ENCODE measurements at places on chromosomes 6 and 20.

DNA sequence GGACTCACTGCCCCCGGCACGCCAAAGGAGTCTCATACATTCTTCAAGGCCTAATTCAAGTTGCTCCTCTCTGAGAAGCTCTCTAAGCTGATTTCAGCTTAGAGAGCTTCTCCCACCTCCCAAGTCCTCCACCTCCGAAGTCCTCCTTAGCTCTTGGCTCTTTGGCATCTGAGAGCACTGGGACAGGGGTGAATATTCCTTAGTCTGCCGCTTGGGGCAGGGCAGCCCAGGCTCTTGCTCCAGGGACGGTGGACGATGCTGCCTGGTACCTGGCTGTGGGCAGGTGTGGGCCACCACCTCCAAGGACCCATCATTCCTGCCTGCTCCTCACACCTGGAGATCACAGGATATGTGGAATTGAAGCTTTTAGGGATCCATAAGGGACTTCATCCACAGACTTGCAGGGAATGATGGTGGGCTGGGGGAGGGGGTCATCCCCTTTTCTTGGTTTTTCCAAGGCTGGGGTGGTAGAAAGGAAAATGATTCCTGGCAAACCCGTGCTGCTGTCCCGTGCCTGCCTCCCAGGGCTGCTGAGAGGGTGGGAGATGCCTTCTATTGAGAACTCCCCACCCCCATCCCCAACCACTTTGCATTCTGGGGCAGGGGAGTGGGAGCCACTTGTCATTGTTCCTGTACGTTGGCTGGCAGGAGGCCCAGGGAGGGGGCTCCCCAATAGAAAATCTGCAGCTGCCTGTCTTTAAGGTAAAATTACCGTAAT lies 57.4 kb downstream of the ARHGAP40 start:
- DNase-seq = peak; percentile 18

DNA sequence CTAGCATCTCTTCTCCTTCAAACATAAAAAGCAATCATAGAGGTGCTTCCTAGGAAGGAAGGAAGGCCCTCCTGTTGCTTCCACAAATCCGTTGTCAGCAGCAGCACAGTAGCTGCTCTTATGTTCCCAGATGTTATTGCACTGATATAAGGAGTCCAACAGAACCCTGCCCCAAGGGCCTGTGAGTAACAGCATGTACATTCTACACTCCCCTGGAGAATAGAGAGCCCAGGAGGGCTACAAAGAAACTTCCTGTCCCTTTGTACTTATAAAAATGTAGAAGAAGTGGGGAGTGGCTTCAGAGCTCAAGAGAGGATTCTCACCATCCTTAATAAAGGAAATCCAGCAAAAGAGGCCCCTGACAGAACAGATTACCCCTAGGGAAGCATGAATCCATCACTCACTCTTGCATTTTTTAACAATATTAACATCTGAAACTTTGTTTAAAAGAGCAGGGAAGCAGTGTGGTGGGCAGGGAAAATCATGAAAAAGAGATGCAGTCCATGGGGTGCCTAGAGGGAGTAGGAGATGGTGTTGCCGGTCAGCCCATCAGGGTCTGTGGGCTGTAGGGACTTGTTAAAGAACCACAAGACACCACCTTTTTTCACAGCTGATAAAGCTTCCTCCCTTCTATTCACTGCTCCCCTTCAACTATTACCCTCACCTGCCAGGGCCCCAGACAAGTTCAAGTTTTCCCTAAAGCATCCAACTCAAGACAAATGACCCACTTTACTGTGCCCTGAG lies 104.5 kb upstream of the ADGRF1 start:
- no peak for DNase-seq

DNA sequence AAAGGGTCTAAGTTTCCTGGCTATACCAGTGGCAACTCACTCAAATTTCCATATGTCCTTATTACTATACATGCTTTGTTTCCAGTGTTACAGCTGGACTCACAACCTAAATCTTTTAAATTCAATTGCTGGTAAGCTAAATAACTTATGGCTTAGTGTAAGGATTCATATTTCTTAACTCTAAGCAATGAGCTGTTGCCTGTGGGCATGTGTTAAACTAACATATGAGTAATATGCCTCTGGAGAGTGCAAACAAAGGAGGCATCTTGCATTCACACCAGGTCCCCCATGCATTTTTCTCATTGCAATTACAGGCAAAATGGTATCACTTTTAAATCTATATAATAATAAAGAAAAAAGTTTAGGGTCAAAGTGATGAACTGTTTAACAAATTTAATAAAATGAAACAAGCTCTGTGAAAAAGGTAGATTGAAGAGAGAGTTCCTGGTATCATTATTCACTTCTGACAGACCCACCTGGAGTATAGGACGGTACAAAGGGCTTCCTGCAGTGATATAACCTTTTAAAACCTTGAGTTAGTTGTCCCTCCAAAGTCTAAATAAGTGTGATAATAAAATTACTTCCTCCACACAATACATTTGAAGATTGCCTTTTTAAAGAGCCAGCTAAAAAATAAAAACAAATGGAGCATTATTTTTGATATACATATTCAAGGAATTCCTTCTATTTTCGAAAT lies 57.6 kb upstream of the HMGCLL1 start:
- no peak for DNase-seq

DNA sequence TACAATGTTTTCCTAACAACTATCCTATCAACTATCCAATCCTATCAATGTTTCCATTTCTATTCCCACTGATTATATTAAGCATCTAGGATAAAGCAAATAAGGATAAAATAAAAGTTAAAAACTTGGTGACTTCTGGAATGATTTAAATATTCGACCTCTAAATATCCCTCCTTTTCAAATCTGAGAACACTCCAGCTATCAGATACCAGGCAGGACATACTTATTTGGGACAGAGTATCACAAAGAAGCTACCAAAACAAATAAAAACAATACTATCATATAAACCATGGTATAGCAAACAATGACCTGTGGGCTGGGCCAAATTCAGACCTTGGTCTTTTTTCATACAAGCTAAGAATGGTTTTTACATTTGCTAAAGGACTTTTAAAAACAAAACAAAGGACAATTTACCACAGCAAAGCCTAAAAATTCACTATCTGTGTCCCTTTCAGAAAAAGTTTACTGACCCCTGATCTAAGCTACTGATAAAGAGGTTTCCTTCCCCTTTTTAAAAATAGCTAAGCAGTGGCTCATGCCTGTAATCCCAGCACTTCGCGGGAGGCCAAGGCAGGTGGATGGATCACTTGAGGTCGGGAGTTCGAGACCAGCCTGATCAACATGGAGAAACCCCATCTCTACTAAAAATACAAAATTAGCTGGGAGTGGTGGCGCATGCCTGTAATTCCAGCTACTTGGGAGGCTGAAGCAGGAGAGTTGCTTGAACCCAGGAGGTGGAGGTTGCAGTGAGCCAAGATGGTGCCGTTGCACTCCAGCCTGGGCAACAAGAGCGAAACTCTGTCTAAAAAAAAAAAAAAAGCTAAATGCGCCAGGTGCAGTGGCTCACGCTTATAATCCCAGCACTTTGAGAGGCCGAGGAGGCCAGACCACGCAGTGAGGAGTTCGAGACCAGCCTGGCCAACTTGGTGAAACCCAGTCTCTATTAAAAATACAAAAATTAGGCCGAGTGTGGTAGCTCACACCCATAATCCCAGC lies 6.0 kb downstream of the NUP153 start:
- DNase-seq = no peak

DNA sequence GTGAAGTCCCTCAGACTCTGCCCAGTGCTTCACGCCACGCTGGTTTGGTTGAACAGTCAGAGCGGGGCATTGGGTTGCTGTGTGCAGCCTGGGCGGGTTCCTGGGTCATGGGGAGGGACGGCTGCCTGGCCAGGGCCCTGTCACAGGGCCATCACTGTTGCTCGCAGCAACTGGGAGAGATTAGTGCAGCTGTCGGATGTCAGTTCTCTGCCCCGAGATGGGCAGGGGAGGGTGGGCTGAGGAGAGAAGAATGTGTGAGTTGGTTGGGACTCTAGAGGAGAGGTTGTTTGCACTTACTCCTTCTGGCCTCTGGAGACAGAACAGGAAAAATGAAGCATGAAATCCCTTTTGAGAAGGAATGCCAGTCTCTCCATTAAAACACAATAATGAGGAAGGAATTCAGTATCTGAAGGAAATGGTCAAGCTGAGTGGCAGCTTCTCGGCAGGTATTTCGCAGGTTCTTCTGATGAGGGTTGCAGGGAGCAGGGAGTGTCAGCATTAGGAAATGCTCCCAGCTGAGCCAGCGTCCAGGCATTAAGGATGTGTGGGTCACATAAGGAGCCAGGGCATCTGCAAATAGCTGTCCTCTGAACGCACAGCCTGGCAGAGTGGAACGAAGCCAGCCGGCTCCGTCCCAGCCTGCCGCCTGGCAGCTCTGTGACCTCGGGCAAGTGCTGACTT lies 95.9 kb downstream of the SSR1 start:
- no peak for DNase-seq

- no peak for DNase-seq
Observed at GRCh38 chr6:14811775-14812428, 434.0 kb upstream of the JARID2 start.

- no peak for DNase-seq
Observed at GRCh38 chr20:2798814-2799213, 1.6 kb downstream of the CPXM1 start.

- DNase-seq = no peak
Observed at GRCh38 chr20:60371384-60371783, 413.2 kb downstream of the CDH26 start.

GRCh38 chr6:50724381-50725124 lies 11.2 kb downstream of the TFAP2D start:
- DNase-seq = no peak

- DNase-seq = no peak
Observed at GRCh38 chr20:37523012-37523391, 2.0 kb downstream of the NNAT start.

GRCh38 chr20:41393705-41394066 lies 27.1 kb upstream of the EMILIN3 start:
- DNase-seq = no peak

- no peak for DNase-seq
Observed at GRCh38 chr20:57869951-57870315, 160.1 kb upstream of the PMEPA1 start.

- DNase-seq = no peak
Observed at GRCh38 chr6:131002661-131002980, 60.4 kb downstream of the EPB41L2 start.

- no peak for DNase-seq
Observed at GRCh38 chr6:113411011-113411410, 446.1 kb upstream of the MARCKS start.

DNA sequence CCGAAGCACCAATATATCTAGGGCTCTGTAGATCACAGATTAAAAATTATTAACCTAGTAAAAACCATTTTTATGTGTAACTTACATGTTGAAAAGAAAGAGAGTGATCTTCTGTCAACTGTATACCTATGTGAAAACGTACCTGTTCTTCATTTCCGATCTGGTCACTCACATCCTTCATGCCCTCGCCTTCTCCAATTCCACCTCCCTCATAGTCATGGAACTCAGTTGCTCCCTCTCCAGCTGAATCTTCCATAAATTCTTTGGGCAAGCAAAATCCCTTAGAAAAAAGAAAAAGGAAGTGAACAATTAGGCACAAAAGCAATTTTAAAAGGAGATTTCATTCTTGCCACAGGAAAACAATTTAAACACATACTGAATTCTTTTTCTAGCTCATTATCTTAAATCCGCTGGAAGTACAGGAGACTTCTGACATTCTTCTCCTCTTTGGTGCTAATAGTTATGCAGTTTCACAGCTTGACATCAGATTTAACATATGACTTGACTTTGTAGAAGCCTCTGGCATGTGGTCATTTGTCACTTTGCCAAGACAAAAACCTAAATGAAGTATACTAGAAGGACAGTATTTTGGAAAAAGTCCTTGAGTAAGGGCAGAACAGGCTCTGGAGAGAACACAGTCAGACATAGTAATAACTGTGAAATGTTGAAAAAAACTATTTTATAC lies 29.5 kb upstream of the LYRM2 start:
- no peak for DNase-seq

DNA sequence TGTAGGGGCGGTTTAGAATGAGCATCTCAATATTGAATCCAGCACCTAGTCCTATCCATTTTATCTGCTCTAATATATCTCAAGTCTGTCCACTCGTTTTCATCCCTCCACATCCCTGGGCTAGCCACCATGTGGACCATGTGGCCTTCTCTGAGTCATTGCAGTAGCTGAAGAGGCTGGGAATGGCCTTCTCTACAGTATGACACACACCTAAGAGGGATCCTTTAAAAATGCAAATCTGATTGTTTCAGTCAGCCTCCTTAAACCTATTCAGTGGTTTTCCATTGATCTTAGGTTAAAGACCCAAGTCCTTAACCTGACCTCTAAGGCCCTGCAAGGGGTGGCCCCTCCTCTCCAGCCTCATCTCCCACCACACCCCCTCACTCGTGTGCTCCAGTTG lies 9.4 kb downstream of the RING1 start:
- DNase-seq = no peak

DNA sequence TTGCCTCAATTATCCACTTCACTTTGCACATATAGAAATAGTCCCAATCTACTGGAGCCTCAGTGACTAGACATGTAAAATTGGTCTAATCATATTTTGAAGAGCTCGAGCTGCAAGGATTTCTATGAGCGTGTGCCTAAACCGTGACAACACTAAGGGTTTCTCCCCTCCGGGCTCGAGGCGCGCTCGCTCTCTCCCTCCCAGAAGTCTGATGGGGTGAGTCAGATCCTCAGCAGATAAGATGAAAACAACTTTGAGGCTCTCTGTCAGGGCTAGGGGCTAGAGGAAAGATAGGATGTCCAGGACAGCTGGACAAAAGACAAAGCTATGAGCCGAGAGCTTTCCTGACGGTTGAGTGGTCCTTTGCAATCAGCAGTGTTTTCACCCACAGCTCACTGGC lies 16.8 kb downstream of the GNAS-AS1 start:
- no peak for DNase-seq

DNA sequence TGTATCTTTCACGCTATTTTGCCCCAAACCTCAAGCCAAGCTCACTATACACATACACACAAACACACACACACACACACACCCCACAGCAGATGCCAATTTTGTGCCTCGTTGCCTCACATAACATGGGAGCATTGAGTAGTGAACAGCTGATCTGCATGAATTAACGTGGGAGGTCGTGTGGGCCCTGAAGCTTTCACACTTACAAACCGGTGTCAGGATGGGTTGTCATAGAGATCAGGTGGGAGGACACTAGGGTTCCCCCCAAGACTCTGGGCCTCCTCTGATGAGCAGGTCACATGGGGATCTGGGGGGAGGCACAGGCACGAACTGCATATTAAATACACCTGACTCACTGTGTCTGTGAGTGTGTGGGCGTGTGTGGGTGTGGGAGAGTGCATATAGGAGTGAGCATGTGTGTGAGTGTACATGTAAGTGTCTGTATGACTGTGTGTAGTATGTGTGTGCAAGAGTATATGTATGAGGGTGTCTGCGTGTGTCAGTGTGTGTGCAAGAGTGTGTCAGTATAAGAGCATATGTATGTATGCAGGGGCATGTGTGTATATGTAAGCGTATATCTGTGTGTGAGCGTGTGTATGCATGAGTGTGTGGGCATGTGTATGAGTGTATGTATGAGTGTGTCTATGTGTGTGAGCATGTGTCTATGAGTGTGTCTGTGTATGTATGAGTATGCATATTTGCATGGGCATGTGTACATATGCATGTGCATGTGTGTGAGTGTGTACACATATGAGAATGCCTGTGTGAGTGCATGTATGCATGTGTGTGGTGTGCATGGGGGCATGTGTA lies 370.4 kb downstream of the PREX1 start:
- DNase-seq = no peak

- DNase-seq = no peak
Observed at GRCh38 chr6:35471836-35472345, 3.7 kb downstream of the RPL10A start.
